GM12891 (cell line): ENCODE measurements at places on chromosomes 2 and 18.

GRCh38 chr2:29650631-29651097 is 270.7 kb downstream of the ALK start:
- no peak for DNase-seq

DNA sequence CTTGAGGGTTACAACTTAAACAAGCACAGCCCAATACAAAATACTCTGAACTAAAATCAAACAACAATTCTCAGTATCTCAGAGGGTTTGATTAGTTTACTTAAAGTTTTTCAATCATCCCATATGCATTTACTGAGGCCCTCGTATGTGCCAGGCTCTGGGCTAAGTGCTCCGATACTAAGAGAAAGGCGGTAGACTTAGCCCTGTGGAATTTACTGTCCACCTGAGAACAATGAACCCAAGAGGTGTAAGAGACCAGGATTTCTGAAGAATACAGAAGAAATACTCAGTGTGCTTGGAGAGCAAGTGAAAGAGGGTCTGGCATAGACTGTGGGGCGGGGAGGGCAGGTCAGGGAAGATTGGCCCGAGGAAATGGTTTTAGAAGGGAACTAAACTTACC is 25.1 kb upstream of the SCYGR1 start:
- DNase-seq: no peak

- DNase-seq: no peak
These were observed 144.9 kb upstream of the PXDN start for GRCh38 chr2:1889099-1889650.

- no peak for DNase-seq
These were observed 21.3 kb downstream of the OTOF start for GRCh38 chr2:26456440-26457250.

- DNase-seq: no peak
These were observed 58.5 kb downstream of the ADD2 start for GRCh38 chr2:70709275-70710037.
